Neural crest cell (in vitro differentiated cells): ENCODE measurements at places on chromosomes 16 and 17.
A peak's percentile ranks its signal among the peaks of the same experiment; 100 is the strongest.

GRCh38 chr17:10757647-10758046, 27.8 kb upstream of the TMEM220 start:
- H3K4me3 ChIP-seq, result no peak overlapping the region
- H3K27ac ChIP-seq, result no peak overlapping the region
- no peak for DNase-seq
- H3K27me3 ChIP-seq, result peaks cover 21% of the 10 kb centered on the region
- H3K36me3 ChIP-seq, result no peaks in the 10 kb centered on the region

DNA sequence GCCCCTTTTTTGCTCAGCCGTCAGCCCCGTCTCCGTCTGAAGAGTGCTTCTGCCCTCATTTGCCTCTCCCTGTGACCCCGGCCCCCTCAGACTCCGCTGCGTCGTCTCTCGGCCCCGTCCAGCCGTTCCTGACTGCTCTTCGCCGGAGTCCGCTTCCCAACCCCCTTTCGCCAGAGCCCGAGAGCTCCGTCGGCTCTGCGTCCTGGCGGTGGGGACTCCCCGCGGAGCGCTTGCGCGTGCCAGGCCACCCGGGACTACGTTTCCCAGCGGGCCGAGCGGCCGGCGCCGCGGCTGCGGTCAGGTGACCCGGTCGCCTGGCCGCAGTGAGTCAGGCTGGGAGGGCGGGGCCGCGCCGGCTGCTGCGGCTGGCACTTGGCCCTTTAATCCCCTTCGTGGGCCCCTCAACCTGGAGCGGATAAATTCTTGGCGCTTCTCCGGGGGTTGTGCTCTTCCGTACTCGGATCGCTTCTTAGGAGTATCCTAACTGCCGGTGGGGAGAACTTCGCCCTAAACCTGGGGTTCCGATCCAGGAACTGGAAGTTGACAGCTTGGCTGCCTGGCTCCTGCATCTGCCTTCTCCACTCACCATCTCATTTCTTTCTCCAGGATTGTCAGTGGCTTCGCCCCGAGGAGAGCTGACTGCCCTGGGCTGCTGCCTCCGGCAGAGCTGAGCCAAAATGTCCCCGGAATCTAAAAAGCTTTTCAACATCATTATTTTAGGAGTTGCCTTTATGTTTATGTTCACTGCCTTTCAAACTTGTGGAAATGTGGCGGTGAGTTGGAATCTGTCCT, at the start of gene MFSD11:
TSS of gene MFSD11 (plus strand) at position 444 of the 792 bp plus-strand sequence. CDS start at position 678, 234 bp downstream.
- DNase-seq, result peak; percentile 82
- peaks cover 5% of the 10 kb centered on the region for H3K27me3 ChIP-seq
- peaks cover 37% of the 10 kb centered on the region for H3K36me3 ChIP-seq

DNA sequence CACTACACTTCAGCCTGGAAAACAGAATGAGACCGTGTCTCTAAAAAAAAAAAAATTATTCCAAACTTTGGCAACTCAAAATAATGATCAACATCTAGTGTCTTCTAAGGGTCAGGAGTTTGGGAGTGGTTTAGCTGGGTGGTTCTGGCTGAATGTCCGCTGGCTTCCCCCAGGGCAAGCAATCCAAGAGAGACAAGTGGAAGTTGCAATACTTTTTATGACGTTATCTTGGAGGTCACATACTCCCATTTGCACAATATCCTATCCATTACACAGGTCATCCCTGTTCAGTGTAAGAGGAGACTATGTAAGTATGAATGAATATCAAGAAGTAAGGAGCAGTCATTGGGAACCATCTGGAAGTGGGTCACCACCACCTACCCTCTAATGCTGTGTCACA, 15.2 kb upstream of the CLEC3A start:
- H3K36me3 ChIP-seq, result no peaks in the 10 kb centered on the region
- H3K4me1 ChIP-seq, result peaks cover 6% of the 10 kb centered on the region
- peaks cover 10% of the 10 kb centered on the region for H3K27me3 ChIP-seq
- no peak overlapping the region for H3K4me3 ChIP-seq
- DNase-seq, result no peak

- DNase-seq, result no peak
- H3K36me3 ChIP-seq, result no peaks in the 10 kb centered on the region
- no peaks in the 10 kb centered on the region for H3K27me3 ChIP-seq
- peak overlapping the region; percentile 12 for H3K4me3 ChIP-seq
- no peak overlapping the region for H3K27ac ChIP-seq
- H3K4me1 ChIP-seq, result peaks cover 3% of the 10 kb centered on the region
Measured at GRCh38 chr17:81647640-81648012, 8.7 kb downstream of the PDE6G start.

GRCh38 chr16:2963074-2963722, 877 bp upstream of the KREMEN2 start:
- DNase-seq, result no peak
- peak overlapping the region; percentile 70 for H3K4me3 ChIP-seq
- no peaks in the 10 kb centered on the region for H3K36me3 ChIP-seq
- no peak overlapping the region for H3K27ac ChIP-seq
- H3K4me1 ChIP-seq, result peaks cover 6% of the 10 kb centered on the region

DNA sequence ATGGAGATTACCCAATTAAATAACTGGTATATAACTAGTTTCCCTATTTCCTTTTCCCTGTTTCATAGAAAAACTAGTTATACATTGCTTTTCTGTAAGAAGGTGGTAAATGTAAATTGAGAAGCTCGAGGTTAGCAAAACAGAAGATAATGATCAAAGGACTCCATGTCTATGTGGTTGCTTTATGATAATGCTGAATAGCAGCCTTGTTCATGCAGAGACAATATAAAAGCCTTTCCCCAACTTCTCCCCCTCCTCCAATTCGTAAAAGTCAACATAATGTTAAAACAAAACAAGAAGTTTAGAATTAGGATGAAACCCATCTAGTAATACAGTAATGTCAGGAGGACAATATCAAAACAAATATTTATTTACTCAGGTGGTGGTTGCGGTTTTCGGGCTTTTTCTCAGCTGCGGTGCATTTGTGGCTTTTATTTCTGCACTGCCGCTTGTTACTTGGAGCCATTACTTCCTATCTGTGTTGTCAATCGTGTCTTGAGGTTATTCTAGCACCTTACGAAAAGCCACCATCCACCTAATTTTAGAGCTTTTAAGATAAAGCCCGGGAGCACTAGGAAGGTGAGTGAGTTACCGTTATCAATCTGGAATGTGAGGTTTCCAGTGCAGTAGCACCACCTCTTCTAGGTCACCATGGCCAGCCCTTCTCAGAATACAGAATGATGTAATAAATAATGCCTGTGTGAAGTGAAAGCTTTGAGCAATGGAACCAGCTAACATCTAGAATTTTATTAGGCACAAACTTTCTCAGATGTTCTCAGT, 297.5 kb downstream of the CDH13 start:
- no peaks in the 10 kb centered on the region for H3K27me3 ChIP-seq
- no peaks in the 10 kb centered on the region for H3K36me3 ChIP-seq
- no peak overlapping the region for H3K27ac ChIP-seq
- peaks cover 8% of the 10 kb centered on the region for H3K4me1 ChIP-seq
- H3K4me3 ChIP-seq, result no peak overlapping the region

DNA sequence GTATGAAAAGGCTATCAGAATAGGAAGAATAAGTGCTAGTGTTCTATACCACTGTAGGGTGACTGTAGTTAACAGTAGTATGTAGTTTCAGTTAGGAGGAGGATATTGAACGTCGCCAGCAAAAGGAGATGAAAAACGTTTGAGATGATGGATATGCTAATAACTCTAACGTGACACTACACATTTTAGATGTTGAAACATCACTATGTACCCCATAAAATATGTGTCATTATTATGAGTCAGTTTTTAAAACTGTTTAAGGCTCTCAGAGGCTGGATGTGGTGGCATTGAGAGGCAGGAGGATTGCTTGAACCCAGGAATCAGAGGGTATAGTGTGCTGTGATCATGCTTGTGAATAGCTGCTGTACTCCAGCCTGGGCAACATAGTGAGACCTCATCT, 31.8 kb downstream of the UBN1 start:
- H3K4me1 ChIP-seq, result no peaks in the 10 kb centered on the region
- H3K36me3 ChIP-seq, result peaks cover 9% of the 10 kb centered on the region
- DNase-seq, result no peak
- no peak overlapping the region for H3K27ac ChIP-seq
- H3K4me3 ChIP-seq, result no peak overlapping the region

GRCh38 chr16:9402293-9402860, 310.9 kb downstream of the HAPSTR1 start:
- no peak overlapping the region for H3K4me3 ChIP-seq
- H3K4me1 ChIP-seq, result peaks cover 6% of the 10 kb centered on the region
- H3K27ac ChIP-seq, result no peak overlapping the region
- H3K36me3 ChIP-seq, result no peaks in the 10 kb centered on the region
- peaks cover 43% of the 10 kb centered on the region for H3K27me3 ChIP-seq

DNA sequence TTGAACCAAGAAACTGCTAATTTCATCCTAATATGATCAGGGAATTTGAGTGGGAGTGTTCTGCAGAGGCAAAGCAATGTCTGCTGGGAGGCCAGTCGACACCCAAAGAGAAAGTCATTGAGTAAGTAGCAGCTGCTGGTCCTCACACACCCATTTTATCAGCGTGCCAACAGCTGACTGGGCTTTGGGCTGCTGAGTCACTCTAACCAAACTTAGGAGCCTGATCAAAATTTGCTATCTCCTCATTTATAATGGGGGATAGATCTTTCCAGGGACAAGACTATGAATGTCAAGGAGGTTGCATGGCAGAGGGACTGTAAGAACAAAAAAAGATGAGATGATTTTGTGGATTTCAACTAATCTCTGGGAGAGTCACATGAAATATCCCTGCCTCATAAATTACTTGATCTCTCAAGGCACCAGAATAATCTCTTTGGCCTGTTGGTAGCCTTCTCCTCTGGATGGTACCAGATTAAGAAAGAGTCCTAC, 32.9 kb downstream of the CPSF4L start:
- peak overlapping the region; percentile 50 for H3K4me3 ChIP-seq
- no peak for DNase-seq
- peaks cover 33% of the 10 kb centered on the region for H3K4me1 ChIP-seq
- no peaks in the 10 kb centered on the region for H3K36me3 ChIP-seq
- no peaks in the 10 kb centered on the region for H3K27me3 ChIP-seq
- H3K27ac ChIP-seq, result no peak overlapping the region

DNA sequence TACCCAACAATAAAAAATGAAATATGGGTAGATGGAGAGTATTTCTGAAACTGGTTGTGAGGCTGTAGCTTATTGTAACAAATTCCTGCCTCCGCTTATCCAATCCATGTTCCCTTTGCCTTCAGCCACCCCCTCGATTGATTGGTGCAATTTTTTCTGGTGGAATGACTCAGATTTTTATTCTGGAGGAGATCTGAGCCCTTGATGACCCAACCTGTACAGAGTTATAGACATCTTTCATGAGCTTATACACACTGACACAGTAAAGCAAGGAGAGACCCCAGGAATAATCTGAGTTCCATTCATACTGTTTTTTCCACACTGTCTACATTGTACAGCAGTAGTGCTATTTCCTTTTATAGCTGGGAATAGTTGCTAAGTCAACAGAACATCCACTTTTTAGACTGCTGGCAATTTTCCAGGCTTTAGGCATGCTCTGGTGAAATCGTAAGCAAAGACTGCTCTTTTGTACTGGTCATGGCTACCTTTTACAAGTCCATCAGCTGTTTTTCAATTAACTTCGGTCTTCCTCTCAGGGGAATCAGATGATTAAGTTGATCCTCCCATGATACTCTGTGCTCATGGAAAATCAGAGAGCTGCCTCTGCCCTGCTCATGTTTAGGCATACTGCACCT, 30.1 kb downstream of the CCL4 start:
- no peaks in the 10 kb centered on the region for H3K27me3 ChIP-seq
- no peak overlapping the region for H3K27ac ChIP-seq
- H3K4me3 ChIP-seq, result no peak overlapping the region
- DNase-seq, result no peak
- H3K4me1 ChIP-seq, result peaks cover 3% of the 10 kb centered on the region

- no peak overlapping the region for H3K4me3 ChIP-seq
- peak overlapping the region; percentile 84 for H3K27ac ChIP-seq
- H3K4me1 ChIP-seq, result peaks cover 18% of the 10 kb centered on the region
- DNase-seq, result no peak
- peaks cover 15% of the 10 kb centered on the region for H3K36me3 ChIP-seq
Measured at GRCh38 chr17:19273731-19274130, 36.6 kb downstream of the EPN2 start.

- no peak overlapping the region for H3K27ac ChIP-seq
- H3K27me3 ChIP-seq, result peaks cover 2% of the 10 kb centered on the region
- peaks cover 29% of the 10 kb centered on the region for H3K4me1 ChIP-seq
- DNase-seq, result no peak
Measured at GRCh38 chr17:77741109-77741508, 217.4 kb upstream of the TNRC6C start.

DNA sequence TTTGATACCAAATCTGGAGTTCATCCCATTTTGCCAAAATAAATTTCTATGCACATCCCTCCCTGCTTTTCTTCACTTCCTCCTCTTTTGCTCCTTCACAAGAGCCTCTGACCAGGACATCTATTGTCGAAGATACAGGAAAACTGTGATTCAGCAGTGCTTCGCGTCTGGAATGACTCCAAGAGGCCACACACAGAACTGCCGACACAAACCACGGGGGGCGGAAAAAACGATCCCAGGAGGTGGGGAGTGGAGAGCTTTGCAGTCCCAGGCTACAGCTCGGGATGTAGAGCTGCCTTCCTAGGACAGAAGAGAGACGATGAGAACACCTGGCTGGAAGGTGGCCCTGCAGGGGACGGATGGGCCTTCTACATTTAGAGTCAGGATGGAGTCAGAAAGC, 102.8 kb downstream of the XYLT1 start:
- peaks cover 74% of the 10 kb centered on the region for H3K4me1 ChIP-seq
- DNase-seq, result peak; percentile 45
- peak overlapping the region; percentile 5 for H3K4me3 ChIP-seq

GRCh38 chr17:45299361-45299760, 17.5 kb downstream of the MAP3K14 start:
- peak; percentile 18 for DNase-seq
- H3K4me1 ChIP-seq, result peaks cover 36% of the 10 kb centered on the region
- peak overlapping the region; percentile 7 for H3K4me3 ChIP-seq
- peaks cover 6% of the 10 kb centered on the region for H3K36me3 ChIP-seq
- H3K27me3 ChIP-seq, result no peaks in the 10 kb centered on the region

DNA sequence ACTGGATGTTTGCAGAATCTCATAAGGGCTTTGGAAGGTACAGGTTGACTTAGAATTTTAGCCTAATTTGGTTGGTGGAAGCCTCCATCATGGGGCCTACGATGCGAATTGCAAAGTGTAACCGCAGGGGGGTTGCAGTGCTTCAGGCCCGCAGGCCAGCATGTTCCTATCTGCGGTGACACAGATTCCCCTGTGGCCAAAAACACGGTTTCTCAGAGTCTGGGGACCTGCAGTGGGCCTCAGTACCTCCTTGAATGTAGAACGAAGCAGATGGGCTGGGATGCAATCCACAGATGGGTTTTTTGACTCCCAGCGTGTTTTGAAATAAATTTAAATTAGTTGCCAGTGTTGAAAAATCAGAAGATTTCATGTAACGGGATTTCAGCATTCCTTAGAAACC, 34.7 kb downstream of the KIAA0513 start:
- no peak overlapping the region for H3K4me3 ChIP-seq
- peaks cover 28% of the 10 kb centered on the region for H3K4me1 ChIP-seq
- H3K36me3 ChIP-seq, result no peaks in the 10 kb centered on the region
- no peak overlapping the region for H3K27ac ChIP-seq
- DNase-seq, result no peak

- peak overlapping the region; percentile 100 for H3K4me3 ChIP-seq
- H3K27me3 ChIP-seq, result no peaks in the 10 kb centered on the region
- no peak for DNase-seq
- H3K27ac ChIP-seq, result no peak overlapping the region
Measured at GRCh38 chr17:8384801-8385378, 1.9 kb upstream of the RPL26 start.
